Fibroblast of lung (primary cell): ENCODE measurements at places on chromosomes 4 and X. TPM values are rescaled to one million over a fixed set of nuclear protein-coding genes. Genes with fewer than 3 reads are reported as not detected.

SH3D19 gene
- 17.7 and 31.4 TPM in 2 replicates for total RNA-seq

PLXNB3 gene
- total RNA-seq: 1.0 and 4.3 TPM in 2 replicates

TRIM61 gene
- 4.5 and 5.4 TPM in 2 replicates for total RNA-seq

THAP6 gene
- total RNA-seq: 14.1 and 18.8 TPM in 2 replicates

RNF128 gene
- 2.3 and 8.1 TPM in 2 replicates for total RNA-seq

OPHN1 gene
- total RNA-seq: 8.3 and 8.5 TPM in 2 replicates

DDX53 gene
- not detected in 2 replicates for total RNA-seq

ZNF185 gene
- 0.66 and 1.0 TPM in 2 replicates for total RNA-seq

AFP gene
- under 0.01 and 0.83 TPM in 2 replicates for total RNA-seq

ZNF157 gene
- total RNA-seq: 0.17 and 0.26 TPM in 2 replicates

NR3C2 gene
- total RNA-seq: 4.4 and 7.4 TPM in 2 replicates

ATP7A gene
- 13.6 and 18.3 TPM in 2 replicates for total RNA-seq

CDK16 gene
- 34.2 and 57.6 TPM in 2 replicates for total RNA-seq

HTR2C gene
- total RNA-seq: not detected in 2 replicates

VBP1 gene
- 43.9 and 60.9 TPM in 2 replicates for total RNA-seq

DCLK2 gene
- total RNA-seq: 3.1 and 14.0 TPM in 2 replicates

CSAG2 gene
- not detected in 2 replicates for total RNA-seq

CLDN34 gene
- total RNA-seq: not detected in 2 replicates

HNRNPH2 gene
- total RNA-seq: 82.7 and 84.1 TPM in 2 replicates

HTN3 gene
- total RNA-seq: not detected in 2 replicates

IQCM gene
- under 0.01 TPM in 1 of 2 replicates, not detected in the other for total RNA-seq

UGT2B11 gene
- total RNA-seq: not detected in 2 replicates

JADE3 gene
- 4.1 and 5.3 TPM in 2 replicates for total RNA-seq

ATP1B4 gene
- not detected in 2 replicates for total RNA-seq

TRO gene
- total RNA-seq: 11.3 and 13.0 TPM in 2 replicates

ADH1A gene
- 0.17 TPM in 1 of 2 replicates, not detected in the other for total RNA-seq

TLR8 gene
- not detected in 2 replicates for total RNA-seq

SMIM43 gene
- total RNA-seq: 0.26 and 0.83 TPM in 2 replicates

MAGEB17 gene
- not detected in 2 replicates for total RNA-seq

NOP14 gene
- 16.7 and 17.7 TPM in 2 replicates for total RNA-seq

PCDH18 gene
- total RNA-seq: 163 and 542 TPM in 2 replicates

ESX1 gene
- not detected in 2 replicates for total RNA-seq

DCAF8L2 gene
- not detected in 2 replicates for total RNA-seq

CDKL2 gene
- 1.8 and 2.3 TPM in 2 replicates for total RNA-seq

NUDT11 gene
- total RNA-seq: 7.1 and 7.7 TPM in 2 replicates

HS6ST2 gene
- total RNA-seq: 0.17 and 0.26 TPM in 2 replicates

AFM gene
- not detected in 2 replicates for total RNA-seq

FGF13 gene
- total RNA-seq: 4.6 and 9.6 TPM in 2 replicates

BBS12 gene
- total RNA-seq: 7.4 and 8.4 TPM in 2 replicates

FAM114A1 gene
- total RNA-seq: 270 and 296 TPM in 2 replicates

PNMA3 gene
- 0.26 and 0.33 TPM in 2 replicates for total RNA-seq

C4orf50 gene
- total RNA-seq: not detected in 2 replicates

H2BW1 gene
- total RNA-seq: not detected in 2 replicates

GPRASP1 gene
- total RNA-seq: 4.9 and 5.8 TPM in 2 replicates

HOPX gene
- 3.3 and 11.4 TPM in 2 replicates for total RNA-seq

CDKL5 gene
- 2.8 and 5.0 TPM in 2 replicates for total RNA-seq

EREG gene
- 2.8 and 9.9 TPM in 2 replicates for total RNA-seq

MORF4L2 gene
- total RNA-seq: 287 and 353 TPM in 2 replicates

ZCCHC18 gene
- 0.66 and 1.3 TPM in 2 replicates for total RNA-seq

TAF1 gene
- total RNA-seq: 45.2 and 49.0 TPM in 2 replicates

DMP1 gene
- total RNA-seq: not detected in 2 replicates

RADX gene
- total RNA-seq: 0.77 and 1.7 TPM in 2 replicates

LEF1 gene
- 1.3 and 1.8 TPM in 2 replicates for total RNA-seq

SMR3B gene
- total RNA-seq: not detected in 2 replicates

FOXO4 gene
- total RNA-seq: 6.9 and 7.4 TPM in 2 replicates
